Fibroblast of the conjunctiva (primary cell): ENCODE measurements at places on chromosomes 5 and 9.

DNA sequence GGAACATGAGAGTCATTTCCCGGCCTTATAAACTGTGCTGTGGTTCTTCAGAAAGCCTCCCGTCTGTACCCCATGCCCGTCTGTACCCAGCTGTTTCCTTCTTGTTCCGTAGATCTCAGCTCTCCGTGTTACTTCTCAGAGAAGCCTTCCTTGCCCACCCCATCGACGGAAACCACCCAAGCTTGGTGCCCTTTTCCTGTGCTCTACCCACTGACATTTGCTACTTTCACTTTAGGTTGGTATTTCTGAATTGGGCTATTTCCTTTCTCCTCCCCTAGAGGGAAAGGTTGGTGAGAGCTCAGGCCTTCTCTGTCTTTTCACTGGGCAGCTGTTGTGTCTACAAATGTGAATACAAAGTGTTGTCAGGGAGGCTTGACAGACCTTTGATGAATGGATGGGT is 764.5 kb upstream of the ADAMTS16 start:
- no peak for DNase-seq

DNA sequence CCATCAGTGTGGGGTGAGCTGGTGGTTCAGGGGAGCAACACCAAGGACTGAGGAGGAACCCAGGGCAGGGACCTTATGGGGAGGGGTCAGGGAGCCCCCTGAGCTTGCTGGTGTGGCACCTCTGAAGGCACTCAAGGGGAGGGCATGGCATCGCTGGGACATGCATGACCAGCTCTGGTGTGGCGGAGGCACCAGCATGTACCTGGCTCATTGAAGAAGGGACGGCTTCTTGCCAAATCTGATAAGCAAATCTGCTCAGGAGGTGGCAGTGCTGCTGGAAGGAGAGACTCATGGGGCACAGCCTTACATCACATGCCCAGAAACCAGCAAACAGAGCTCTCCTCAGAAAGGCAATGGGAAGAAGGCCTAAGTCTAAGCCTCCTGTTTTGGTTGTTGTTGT is 421.8 kb downstream of the SEMA5A start:
- DNase-seq = no peak

- DNase-seq = no peak
Observed at GRCh38 chr9:93390953-93391515, 60.5 kb upstream of the FAM120A start.

GRCh38 chr9:7192266-7192665 is 434.5 kb downstream of the KDM4C start:
- no peak for DNase-seq

DNA sequence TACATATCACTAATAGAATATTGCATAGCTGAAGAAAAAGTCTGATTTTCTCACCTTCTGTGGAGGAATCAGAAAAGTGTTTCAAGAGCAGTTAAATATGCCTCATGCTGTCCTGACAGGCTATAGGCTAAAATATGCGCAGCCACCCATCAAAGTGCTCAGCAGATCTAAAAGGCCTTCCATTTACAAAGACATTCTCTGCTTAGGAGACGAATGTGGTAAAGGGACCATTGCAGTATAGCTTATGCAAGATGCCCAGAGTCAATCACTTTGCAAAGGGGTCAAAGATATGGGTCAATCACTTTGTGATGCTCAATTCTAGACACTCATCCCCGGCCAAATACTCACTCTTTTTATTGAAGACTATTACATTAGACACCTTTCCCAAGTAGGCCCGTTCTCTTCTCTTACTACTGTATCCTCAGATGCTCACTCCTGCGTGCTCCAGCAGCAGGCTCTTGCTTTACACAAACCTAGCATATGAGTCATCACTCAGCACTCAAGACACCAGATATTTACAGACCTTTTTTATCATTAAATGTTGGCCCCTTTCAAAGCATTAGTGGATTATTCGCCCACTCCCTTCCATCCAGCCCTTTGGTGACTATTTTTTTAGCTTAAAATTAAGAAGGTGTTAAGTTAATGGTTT is 568.2 kb upstream of the CDH18 start:
- no peak for DNase-seq

GRCh38 chr5:116063950-116064349 is 20.9 kb upstream of the COMMD10 start:
- no peak for DNase-seq

DNA sequence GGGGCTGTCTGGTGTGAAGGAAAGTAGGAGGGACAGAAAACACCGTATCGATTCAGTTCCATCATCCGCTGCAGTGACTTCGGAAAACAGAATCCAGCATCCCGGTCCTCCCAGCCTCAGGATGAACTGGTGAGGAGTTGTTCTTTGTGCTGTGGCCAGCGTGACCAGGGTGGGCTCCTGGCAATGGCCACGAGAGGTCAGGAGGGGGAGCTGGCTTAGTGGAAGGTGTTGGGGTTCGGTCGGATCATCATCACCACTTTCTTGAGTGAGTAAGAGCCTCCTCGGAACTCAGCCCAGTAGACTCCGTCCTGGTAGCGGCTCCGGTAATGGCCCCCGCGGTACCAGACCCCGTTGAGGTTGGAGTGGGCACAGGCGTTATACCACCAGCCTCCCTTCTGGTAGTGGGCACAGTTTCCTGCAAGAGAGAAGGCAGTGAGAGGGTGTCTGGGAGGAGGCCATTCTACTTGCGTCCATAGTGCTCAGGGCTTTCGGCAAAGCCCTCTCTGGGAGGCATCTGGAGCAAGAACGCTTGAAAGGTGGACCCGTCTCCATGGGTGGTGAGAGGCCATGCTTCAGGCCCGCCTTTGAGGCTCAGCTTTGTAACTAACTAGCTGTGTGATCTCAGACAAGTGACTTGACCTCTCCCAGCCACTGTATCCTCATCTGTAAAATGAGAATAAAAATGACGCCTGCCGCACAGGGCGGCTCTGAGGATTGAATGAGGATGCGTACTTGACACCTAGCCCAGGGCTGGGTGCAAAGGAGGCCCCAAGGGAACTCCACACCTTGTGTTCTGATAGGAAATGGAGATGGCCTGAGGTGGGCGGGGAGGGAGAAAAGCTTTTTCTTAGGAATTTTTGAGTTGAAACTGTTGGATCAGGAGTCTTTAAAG is 33.5 kb downstream of the ANGPTL2 start:
- no peak for DNase-seq

- DNase-seq = no peak
Observed at GRCh38 chr5:106474066-106474465, 1196.7 kb downstream of the EFNA5 start.

DNA sequence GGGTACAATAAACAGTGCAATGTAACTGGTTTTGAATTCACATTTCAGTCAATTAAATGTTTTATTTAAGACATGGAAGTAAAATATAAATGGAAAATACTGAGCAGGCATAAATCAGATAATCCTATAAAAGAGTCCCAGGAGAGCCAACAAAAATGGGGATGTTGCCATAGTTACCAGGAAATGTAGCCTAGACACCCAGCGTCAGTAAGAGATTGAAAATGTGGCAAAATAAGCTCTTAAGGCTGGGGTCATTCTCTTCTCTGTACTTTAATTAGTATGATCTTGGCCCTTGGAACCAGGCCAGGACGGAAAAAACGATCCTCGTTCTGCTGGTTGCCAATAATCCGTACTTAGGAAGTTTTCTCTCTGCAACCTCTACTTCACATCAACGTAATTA is 18.9 kb upstream of the RASEF start:
- no peak for DNase-seq

GRCh38 chr9:36928670-36929349 is 105.3 kb downstream of the PAX5 start:
- DNase-seq = no peak

GRCh38 chr5:158022837-158023236 is 163.9 kb upstream of the CLINT1 start:
- DNase-seq = no peak

- DNase-seq = no peak
Observed at GRCh38 chr5:100840370-100840769, 62.7 kb downstream of the ST8SIA4 start.
